Stimulated activated CD8-positive, alpha-beta memory T cell treated with anti-CD3 and anti-CD28 coated beads, Interleukin-15, amount 100 ng/mL, for 24 hours (primary cell): ENCODE measurements at places on chromosomes 5 and 9.

- DNase-seq = peak; percentile 34
Measured at GRCh38 chr9:113523421-113524141, 60.1 kb downstream of the RGS3 start.

DNA sequence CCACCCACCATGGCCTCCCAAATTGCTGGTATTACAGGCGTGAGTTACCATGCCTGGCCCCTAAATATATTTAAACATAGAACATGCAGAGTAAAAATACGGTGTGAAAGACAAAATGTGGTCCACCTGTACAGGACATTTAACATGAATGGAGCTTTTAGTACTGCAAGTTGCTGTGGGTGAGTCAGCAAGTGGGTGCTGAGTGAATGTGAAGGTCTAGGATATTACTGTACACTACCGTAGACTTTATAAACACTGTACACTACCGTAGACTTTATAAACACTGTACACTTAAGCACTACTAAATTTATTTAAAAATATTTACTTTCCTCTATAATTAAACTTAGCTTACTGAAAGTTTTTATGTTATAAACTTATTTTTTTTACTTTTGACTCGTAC is 317.8 kb downstream of the PRDM9 start:
- DNase-seq = no peak

DNA sequence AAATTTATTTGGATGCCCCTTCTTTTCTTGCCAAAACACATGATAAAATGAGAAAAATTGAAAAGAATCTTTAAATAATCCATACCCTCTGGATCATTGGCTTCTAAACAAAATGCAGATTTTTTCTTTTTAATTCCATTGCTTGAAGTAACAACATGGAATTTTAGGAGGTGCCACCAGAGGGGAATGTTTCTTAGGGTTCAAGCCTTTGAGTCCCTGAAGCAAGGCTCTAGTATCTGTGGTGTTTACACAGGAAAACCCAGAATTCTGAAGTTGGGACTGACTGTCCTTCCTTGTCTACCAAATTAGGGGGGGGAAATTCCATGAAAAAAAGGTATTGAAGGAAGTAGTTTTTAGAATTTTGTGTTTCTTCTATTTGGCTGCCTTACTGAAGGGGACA is 69.4 kb downstream of the LMNB1 start:
- no peak for DNase-seq

DNA sequence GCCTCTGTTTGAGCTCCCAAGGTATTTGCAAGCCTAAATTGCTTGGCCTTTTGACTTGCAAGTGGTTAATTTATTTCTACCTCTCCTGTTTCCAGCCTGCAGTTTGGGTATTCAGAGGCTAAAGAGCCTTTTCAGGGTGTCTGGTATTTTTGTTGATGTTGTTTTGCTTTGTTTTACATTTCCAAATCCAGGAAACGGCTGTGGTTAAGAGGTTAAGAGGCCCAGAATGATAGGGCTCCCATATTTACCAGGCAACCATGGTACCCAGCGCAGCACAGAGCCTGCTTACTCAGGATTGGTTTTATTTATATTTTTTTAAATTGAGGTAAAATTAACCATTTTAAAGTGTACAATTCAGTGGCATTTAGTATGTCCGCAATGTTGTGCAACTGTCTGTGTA is 92.1 kb downstream of the PDZD2 start:
- DNase-seq = no peak

- DNase-seq = no peak
Measured at GRCh38 chr5:168853972-168854371, 274.8 kb upstream of the PANK3 start.

- DNase-seq = no peak
Measured at GRCh38 chr9:22065431-22066200, 56.5 kb upstream of the CDKN2B start.

- no peak for DNase-seq
Measured at GRCh38 chr5:157197086-157197485, 16.4 kb downstream of the ITK start.

DNA sequence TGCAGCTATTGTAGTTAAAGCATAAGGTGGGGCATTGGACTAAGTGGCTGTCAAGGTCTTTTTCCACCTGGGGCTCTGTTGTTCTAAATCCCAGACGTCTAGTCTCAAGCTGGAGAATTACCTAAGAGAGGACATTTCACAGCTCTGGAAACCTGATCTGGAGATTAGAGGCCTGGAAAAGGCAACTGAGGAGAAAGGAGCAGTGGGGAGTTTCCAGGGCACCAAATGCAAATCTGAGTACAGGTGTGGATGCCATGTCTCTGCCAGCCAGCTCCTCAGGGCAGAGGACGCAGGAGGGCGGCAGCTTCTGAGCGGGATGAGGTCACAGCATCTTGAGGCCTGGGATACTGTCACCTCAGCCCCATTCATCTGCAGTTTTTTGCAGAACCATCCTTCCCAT is 65.2 kb downstream of the PPARGC1B start:
- no peak for DNase-seq

- DNase-seq = no peak
Measured at GRCh38 chr5:114305402-114306207, 56.3 kb upstream of the KCNN2 start.

- DNase-seq = no peak
Measured at GRCh38 chr5:176157656-176158055, 80.6 kb upstream of the SIMC1 start.

DNA sequence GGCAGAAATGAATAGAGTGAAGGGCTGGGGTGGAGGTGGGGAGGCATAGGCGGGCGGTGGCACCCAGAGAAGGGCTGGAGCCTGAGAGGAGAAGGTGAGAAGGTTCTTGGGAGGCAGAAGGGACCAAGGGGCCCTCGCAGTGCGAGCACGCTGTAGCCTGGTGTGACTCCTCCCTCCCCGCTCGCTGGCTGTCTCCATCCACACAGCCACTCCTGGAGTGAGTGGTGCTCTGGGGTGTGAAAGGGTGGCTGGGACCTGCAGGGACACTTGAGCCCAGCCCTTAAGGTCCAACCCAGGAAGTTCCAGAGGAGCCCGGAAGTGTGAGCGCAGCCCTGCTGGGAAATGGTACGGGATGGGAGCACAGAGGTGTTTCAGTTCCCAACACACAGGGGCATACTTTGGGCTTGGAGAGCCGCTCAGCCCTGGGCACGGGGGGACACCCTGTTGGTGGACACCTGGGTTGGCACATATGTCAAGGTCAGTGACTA is 9.3 kb upstream of the SCGB3A1 start:
- DNase-seq = no peak

DNA sequence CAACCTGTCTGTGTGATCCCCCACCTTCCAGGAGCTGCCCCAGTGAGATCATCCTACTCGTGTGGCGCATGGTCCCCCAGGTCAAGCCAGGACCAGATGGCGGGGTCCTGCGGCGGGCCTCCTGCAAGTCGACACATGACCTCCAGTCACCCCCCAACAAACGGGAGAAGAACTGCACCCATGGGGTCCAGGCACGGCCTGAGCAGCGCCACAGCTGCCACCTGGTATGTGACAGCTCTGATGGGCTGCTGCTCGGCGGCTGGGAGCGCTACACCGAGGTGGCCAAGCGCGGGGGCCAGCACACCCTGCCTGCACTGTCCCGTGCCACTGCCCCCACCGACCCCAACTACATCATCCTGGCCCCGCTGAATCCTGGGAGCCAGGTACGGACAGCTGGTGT is 43.7 kb downstream of the RGS3 start:
- DNase-seq = no peak

- no peak for DNase-seq
Measured at GRCh38 chr5:96151891-96152290, 190.2 kb upstream of the ELL2 start.

- DNase-seq = no peak
Measured at GRCh38 chr9:72041775-72042194, 18.6 kb downstream of the C9orf57 start.

DNA sequence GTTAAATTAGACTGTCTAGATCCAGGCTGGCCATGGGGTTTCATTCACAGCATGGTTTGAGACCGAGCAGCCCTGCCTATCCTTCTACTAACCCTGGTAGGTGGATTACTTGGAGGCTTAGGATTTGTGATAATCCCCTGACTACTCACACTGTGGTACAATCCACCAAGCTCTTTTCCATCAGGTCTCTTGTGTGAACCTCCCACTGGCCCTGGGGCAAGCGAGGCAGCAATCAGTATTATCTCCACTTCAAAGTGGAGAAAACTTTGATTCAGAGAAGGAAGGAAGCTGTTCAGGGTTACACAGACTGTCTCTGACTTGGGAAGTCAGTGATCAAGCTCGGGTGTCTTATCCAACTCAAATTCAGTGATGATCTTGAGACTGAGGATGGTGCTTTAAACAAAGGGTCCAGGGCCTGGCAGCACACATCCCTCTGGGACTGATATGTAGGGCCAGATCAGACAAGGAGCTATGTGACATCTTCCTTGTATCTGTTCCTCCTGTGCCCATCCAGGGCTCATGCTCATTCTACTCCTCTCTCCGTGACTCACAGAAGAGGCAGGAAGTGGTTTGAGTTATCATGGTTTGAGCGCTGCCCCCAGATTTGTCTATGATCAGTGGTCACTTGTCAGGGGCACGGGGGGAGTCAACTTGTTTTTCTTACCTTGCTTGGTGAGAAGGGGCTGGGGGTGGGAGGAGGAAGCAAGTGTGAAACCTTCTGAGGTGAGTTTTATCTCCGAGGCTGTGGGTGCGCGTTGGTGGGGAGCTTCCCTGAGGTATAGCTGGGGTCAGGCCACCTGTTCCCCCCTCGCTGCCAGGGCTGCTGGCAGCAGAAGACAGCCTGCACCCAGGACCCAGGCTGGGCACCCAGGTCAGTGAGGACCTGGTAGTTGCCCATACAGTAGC is 48.6 kb downstream of the RGS3 start:
- peak; percentile 31 for DNase-seq

DNA sequence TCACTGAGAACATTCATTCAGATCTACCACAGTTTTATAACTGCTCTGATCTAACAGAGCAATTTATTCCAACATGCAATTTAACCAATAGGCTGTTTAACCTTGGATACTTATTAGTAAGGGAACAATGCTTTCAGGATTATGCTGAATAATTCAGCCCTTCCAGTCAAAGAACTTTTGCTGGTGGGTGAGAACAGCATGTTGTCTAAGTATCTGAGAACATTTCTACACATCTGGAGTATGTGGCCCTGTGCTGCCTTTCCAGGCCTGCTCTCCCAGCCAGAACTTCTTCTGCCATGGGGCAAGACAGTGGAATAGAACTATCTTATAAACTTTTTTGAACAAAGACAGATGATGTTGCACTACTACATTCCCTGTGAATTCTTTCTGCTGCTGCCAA is 55.8 kb downstream of the NFIB start:
- DNase-seq = no peak

DNA sequence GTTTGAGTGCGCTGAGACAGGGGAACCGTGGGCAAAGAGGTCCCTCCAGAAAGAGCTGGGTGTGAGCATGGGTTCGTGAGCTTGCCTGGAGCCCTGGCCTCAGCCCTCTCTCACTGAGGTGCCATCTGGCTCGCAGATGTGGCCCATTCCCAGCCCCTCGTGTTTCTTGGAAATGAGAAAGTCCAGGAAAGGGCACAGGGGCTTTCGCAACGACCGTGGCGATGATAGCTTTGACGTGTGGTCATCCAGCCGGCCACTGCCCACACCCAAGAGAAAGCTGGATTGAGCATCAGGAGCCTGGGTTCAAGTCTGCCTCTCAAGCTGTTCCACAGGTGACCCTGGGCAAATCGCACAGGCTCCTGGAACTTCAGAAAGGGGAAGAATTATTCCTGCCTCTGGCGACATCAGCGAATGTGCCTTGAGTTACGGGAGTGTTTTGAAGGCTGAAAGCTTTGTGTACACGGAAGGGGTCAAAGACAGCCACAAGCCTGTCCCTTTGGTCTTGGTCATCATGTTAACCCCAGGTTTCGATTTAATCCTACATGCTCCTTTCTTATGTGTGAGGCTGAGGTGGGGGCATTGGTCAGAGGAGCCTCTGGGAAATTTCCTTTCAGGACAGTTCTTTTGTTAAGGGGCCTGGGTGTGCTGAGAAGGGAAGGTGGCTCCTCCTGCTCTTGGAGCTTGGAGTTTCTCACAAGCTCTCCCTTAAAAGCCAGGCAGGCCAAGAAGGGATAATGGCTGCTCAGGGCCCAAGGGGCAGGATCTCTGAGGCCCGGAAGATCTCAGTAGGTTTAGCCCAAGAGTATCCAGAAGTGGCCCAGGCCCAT is 41.7 kb upstream of the IL17B start:
- no peak for DNase-seq

GRCh38 chr9:126440940-126441339 is 114.3 kb downstream of the MVB12B start:
- no peak for DNase-seq

DNA sequence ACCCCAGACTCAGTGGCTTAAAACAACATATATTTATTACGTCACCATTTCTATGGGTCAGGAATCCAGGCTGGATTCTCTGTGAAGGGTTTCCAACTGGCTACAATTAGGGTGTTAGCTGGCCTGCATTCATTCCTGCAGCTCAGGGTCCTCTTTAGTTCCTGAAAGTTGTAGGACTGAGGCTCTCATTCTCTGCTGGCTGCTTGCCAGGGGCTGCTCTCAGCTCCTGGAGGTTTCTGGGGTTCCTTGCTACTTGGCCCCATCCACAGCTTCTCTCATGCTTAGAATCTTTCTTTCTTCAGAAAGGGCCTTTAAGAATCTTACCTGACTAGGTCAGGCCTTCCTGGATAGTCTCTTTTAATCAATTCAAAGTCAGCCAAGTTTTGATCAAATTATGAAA is 424.6 kb downstream of the GADD45G start:
- no peak for DNase-seq

DNA sequence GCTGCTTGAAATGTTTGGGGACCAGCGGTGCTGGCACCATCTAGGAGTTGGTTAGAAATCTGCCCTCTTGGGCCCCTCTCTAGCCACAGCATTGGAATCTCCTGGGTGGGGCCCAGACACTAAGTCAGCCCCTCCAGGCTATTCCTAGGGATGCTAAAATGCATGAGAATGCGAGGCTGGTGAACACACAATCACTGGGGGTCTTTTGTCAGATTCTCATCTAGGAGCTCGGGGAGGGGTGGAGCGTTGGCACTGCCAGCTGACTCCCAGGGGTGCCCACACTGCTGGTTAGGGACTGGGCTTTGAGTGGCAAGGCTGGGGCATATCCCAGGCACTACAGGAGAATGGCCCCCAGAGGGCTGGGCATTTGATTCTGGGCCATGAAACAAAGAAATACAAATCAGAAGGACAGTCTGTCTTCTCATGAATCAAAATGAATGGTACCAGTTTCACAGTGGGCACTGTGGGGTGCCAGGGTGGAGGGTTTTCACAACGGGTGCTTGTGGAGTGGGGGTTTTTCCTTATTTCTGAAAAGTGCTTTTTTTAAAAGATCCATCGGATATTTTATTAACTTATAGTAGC is 127.8 kb upstream of the RAPGEF1 start:
- DNase-seq = no peak

GRCh38 chr9:68562461-68562860 is 21.8 kb upstream of the TMEM252 start:
- no peak for DNase-seq

DNA sequence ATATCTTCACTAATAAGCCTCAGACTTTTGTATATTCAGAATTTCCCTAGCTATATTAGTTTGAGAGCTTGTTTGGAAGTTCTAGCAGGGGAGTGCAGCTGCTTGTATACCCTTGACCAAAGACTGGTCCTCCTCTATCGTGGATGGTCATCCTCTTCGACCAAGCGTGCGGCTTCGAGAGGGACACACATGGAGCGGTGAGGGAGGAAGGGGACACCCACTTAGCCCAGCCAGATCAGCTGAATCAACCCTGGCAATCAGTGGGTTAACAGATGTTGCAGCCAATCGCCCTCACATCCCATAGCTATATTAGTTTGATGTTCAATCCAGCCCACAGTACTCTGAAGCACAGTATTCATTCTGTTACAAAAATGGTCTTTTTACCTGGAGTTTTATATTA is 3.2 kb downstream of the CAVIN4 start:
- DNase-seq = no peak

- no peak for DNase-seq
Measured at GRCh38 chr5:115069087-115069968, 100.4 kb downstream of the TRIM36 start.
